ENCODE measurements at places on chromosomes 7 and 10.

GRCh38 chr7:43824963-43825362 lies 44.4 kb downstream of the MRPS24 start:
- DNase-seq = no peak

DNA sequence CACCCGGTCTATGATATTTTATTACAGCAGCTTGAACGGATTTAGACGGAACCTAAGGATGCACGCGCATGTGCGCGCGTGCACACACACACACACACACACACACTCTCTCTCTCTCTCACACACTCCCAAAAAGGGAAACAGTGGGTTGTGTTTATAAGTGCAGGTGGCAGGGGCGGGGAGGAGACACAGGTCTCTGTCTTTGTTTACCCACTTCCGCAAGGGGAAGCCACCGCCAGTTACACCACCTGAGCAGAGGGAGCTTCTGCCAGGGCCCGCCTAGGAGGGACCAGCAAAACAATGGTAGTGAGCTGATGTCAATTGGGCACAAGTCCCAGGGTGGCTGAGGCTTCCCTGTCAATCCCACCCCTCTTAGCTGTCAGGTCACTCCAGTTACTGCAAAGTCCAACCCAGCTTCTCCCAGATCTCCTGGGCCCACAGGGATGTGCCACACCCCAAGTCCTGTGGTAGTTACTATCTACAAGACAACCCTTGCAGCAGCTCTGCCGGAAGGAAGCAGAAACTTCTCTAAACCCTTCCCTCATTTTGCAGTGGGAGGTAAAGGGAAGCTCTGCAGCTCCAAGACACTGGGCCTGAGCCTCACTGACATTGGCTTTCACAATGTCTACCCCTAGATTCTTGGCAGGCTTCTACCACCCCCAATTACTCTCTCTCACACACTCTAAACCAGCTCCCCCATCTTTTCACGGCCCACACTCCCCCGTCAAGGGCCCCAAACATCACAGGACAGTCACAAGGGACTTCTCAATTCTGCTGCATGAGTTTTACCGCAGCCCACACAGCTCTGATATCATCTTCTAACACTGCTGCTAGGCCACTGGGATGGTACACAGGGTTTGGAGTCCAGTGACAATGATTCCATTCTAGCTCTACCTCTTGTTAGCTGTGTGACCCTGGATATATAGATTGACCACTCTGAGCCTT lies 17.6 kb downstream of the ANXA11 start:
- no peak for DNase-seq

DNA sequence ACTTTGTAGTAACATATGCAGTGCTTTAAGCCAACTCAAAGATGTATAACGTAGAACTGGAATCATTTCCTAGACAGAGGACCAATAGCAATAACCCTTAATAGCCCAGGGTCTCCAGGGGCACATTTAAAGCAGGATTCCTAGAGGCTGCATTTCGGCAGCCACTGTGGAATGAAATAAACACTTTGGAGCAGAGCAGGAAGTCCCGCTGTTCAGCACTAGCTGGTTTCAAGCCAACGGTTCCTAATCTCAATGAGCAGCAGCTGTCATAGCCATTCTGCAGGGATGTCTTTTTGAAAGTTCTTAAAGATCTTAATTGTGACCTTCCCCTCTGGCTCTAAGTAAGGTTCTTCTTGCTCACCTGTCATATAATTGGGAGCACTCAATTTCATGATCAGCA lies 18.4 kb upstream of the MACROH2A2 start:
- no peak for DNase-seq

- DNase-seq = no peak
Measured at GRCh38 chr10:52775132-52775647, 2.6 kb upstream of the MBL2 start.

- no peak for DNase-seq
Measured at GRCh38 chr10:60096761-60097513, 190.6 kb upstream of the CCDC6 start.

DNA sequence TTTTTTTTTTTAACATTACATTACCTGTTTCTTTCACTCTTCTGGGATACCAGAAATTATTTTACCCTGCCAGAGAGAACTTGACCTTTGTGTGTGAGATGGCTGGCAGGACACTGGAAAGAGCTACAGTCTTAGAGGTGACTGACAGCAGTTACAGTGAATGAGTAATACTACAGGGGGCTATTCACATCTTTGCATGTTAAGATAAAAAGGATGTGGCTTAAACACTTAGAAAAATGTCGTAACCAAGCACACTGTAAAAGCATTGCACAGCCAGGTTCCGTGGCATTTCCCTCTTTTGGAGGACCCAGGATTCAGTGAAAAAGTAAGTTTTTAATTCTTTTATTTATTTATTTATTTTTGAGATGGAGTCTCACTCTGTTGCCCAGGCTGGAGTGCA lies 18.8 kb upstream of the TBC1D12 start:
- peak; percentile 27 for DNase-seq

GRCh38 chr10:132162021-132162531 lies 24.7 kb upstream of the DPYSL4 start:
- DNase-seq = no peak

GRCh38 chr10:102758240-102758932 lies 14.6 kb downstream of the WBP1L start:
- no peak for DNase-seq

- DNase-seq = no peak
Measured at GRCh38 chr10:30755441-30755953, 125.9 kb upstream of the LYZL2 start.

- DNase-seq = no peak
Measured at GRCh38 chr7:157129200-157129599, 9.5 kb upstream of the UBE3C start.

GRCh38 chr7:132337450-132338080 lies 238.7 kb downstream of the PLXNA4 start:
- DNase-seq = no peak

DNA sequence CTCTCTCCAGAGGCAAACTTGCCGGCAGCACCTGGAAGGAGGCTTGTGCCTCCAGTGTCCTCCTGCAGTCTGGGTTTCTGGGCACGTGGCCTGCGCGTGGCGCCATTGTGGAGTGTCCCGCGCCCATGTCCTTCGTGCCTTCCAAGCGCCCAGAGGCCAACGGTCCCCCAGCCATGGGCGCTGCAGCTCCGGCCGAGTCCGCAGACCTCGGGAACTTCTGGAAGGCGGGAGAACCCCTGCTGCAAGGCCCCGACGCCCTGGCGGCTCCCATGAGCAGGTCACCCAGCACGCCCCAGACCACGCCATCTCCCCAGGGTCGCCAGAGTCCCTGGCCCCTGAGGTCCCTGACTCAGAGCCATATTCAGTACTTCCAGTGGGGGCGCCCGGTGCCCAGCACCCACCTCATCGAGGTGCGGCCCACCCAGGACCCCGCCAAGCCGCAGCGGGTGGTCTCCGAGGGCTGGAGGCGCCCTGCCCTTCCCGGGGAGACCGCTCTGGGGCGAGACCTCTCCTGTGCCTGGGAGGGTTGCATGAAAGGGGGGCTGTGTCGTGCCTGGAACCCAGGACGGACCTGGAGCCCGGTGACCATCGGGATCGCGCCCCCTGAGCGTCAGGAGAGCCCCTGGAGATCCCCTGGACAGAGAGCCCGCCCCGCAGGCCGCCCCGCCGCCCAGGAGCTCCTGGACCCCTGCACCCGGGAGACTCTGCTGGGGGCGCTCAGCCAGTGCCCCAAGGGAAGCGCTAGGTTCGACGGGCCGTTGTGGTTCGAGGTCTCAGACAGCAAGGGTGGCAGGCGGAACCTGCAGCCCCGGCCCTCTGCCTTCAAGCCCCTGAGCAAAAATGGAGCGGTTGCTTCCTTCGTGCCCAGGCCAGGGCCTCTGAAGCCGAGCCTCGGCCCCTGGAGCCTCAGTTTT lies at the start of gene POM121L12:
Gene POM121L12, plus strand, starts transcription at position 135 of the 914 bp plus-strand sequence. Its CDS starts 39 bp downstream, at position 174.
- no peak for DNase-seq

GRCh38 chr10:66622050-66622449 lies 303.8 kb upstream of the LRRTM3 start:
- no peak for DNase-seq

DNA sequence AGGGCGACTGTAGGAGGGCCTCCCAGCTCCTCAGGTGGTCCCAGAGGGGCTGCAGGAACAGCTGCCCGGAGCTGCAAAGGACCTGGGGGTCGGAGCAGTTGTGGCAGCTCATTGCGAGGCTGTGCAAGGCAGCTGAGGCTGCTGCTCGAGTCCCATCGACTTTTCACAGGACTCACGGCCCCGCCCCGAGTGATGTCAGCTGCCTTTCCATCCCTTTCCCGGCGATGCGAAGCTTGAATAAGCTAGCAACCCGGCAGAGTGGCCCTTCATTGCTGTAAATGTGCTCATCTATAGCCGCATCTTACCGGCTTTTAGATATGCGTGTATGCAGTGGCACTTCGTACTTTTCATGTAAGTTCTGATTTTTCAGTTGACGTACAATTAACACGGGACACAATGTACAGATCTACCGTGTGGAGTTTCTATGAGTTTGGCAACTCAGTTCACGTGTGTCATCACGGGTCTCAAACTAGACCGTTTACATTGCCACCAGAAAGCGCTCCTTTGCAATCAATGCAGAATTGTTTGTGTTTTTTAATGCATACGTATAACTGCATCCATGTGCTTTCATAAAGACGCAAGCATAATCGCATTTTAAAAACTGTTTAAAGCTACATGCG lies at the start of gene CH25H:
Gene CH25H, minus strand, starts transcription at position 137 of the 620 bp plus-strand sequence. Its CDS starts 25 bp downstream, at position 112.
- peak; percentile 80 for DNase-seq

GRCh38 chr7:32905175-32905662 lies 13.7 kb upstream of the KBTBD2 start:
- DNase-seq = peak; percentile 82

GRCh38 chr7:43637114-43637806 lies 54.4 kb downstream of the STK17A start:
- peak; percentile 83 for DNase-seq

All from ELR (cell line).